ENCODE measurements at places on chromosomes 2 and 18.

GRCh38 chr2:96115631-96116423, 544 bp downstream of the ADRA2B start:
- DNase-seq, result no peak

GRCh38 chr18:68102117-68102516, 585.6 kb upstream of the DSEL start:
- no peak for DNase-seq

GRCh38 chr2:119063177-119063576, 95.4 kb downstream of the C1QL2 start:
- DNase-seq, result no peak

DNA sequence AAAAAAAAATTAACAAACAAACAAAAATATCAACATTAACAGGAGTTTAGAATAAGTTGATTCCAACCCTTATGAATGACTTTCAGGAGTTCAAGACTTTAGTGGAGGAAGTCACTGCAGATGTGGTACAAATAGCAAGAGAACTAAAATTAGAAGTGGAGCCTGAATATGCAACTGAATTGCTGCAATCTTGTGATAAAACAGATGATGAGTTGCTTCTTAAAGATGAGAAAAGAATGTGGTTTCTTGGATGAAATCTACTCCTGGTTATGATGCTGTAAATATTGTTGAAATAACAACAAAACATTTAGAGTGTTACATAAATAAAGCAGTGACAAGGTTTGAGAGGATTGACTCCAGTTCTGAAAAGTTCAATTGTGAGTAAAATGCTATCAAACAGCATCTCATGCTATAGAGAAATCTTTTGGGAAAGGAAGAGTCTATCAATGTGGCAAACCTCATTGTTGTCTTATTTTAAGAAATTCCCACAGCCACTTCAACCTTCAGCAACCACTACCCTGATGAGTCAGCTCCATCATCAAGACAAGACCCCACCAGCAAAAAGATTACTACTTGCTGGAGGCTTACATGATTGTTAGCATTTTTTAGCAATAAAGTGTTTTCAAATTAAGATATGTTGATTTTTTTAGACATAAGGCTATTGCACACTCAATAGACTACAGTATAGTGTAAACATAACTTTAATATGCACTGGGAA, 42.7 kb upstream of the TAF4B start:
- no peak for DNase-seq

GRCh38 chr18:9869715-9870430, 15.9 kb upstream of the TXNDC2 start:
- peak; percentile 53 for DNase-seq

DNA sequence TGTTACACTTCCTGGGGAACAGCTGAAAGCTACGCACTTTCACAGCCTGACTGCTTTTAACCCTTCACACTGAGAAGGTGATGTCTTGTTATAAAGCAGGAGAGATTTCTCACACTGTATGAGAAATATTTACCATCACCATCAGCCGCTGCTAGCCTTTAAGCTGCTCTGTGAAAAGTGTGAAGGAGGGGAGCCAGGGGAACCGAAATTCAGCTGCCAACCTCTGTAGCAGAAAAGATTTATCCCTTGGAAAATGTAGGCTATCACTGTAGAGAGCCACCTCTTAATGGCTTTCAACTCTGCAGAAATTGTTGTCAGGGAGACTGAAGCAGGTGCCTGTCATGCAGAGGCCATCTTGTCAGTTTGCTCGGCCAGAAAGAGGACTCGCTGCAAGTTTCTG, 145.3 kb downstream of the SP3 start:
- DNase-seq, result no peak

- DNase-seq, result no peak
These were observed 72.5 kb upstream of the RMDN2 start for GRCh38 chr2:37852585-37853014.

- no peak for DNase-seq
These were observed 264.5 kb downstream of the CNTNAP5 start for GRCh38 chr2:124289615-124290014.

DNA sequence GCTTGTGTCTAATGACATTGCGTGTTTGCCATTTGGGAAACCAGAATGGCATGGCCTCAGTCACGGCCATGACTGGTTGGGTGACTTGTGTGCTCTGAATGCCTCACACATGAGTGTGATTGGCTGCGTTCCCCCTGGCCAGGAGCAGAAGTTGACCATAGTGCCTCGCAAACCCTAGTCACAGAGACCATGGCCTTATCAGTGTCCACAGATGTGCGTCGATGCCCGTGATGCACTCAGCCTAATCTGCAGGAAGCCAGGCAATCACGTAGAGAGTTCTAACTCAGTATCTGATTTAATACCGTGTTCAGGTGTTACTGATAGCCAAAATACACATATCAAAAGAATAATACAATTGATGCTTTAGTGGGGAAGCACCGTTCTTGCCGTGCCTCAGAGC, 64.0 kb downstream of the BOLA3 start:
- no peak for DNase-seq

GRCh38 chr2:219386532-219387280, 1.0 kb downstream of the DNPEP start:
- DNase-seq, result no peak

- no peak for DNase-seq
These were observed 713 bp downstream of the WBP1 start for GRCh38 chr2:74458938-74459363.

GRCh38 chr2:69272803-69273471, 114.1 kb downstream of the GFPT1 start:
- no peak for DNase-seq

- no peak for DNase-seq
These were observed 297.6 kb upstream of the NRXN1 start for GRCh38 chr2:51329512-51329911.

DNA sequence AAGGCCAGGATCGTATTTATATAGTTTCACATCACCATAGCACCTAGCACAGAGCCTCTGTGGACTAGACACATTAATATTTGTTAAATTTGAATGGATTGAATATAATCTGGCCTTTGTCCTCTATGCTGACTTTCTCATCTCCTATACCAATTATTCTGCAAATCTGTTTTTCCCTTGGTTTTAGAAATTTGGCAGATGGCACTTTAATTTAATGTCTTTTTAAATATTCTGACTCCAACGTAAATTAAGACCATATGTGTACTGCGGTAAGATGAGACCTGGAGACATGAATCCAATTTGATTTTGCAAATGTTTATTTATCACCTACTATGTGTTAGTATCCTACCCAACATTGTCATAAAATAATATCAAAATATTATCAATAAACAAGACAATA, 1281.9 kb upstream of the PIK3C3 start:
- DNase-seq, result no peak

GRCh38 chr2:38933653-38934052, 44.0 kb downstream of the ARHGEF33 start:
- DNase-seq, result no peak

DNA sequence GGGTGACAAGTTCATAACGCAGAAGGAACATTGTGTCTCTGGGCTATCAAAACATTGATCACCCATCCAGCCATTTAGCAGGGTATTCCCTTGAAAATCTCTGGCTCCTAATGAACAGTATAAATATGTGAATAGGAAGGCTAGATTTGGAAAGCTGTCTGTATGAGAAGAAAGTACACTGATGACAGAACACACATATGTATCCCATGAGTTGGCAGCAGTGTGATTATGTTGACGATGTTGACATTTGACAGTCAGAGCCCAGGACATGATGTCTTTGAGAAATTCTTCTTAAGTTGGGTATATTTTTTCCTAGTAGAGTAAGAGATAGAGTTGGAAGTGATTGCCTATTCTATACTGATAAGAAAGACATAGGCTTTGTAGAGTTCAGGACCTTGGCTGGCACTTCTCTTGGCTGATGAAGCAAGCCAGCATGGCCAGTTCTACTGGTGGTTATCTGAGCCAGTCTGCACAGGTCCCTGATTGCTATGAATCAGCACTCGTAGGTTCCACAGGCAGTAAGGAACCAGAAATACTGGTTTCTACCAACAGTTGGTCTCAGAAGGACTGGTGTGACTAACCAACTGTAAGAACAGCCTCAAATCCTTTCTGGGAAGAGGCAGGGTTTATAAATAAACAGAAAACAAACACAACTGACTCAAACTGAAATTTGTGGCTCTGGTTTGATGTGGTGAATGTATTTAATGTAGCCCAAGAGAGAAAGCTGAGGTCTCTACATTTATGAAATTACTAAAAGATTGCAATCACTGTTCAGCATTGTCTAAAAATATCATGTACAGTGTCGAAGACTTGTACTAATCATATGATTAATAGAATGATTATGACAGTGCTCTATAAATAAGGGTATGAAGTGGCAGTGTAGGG, 43.9 kb upstream of the RAPH1 start:
- DNase-seq, result peak; percentile 43

GRCh38 chr2:178225006-178225805, 30.9 kb downstream of the OSBPL6 start:
- DNase-seq, result no peak

DNA sequence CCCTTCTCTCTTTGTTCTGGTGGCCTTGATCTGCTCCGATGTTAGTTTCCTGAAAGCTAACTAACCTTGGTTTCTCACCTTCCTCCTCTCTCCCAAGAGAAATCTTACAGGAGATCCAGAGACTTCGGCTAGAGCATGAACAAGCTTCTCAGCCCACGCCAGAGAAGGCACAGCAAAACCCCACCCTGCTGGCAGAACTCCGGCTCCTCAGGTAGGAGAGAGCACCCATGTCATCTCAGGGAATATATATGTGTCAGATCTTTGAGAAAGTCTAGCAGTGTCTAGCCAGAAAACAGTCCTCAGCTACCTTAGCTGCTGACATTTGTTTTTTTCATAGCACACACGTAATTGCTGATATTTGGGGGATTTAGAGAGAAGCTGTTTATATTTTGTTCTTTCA, 148.1 kb downstream of the DTNA start:
- no peak for DNase-seq

DNA sequence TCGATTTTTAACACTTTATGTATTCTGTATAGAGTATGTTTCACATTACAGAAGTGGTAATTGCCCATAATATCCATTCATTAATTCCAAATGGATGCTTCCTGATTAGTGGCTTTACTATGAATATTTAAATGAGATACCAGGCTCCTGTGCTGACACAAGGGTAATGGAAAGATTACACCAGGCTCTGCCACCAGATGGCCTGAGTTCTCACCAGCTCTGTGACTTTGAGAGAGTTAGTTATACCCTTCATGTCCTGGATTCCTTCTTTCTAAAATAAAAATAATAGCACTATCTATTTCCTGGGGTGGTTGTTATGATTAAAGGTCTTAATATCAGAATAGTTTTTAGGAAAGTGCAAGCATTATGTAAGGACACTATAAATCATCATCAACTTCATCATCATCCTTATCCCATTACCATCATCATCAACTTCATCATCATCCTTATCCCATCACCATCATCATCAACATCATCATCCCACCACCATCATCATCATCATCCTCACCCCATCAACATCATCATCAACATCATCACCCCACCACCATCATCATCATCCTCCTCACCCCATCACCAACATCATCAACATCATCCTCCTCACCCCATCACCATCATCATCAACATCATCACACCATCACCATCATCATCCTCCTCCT, 151.8 kb downstream of the DNER start:
- no peak for DNase-seq

DNA sequence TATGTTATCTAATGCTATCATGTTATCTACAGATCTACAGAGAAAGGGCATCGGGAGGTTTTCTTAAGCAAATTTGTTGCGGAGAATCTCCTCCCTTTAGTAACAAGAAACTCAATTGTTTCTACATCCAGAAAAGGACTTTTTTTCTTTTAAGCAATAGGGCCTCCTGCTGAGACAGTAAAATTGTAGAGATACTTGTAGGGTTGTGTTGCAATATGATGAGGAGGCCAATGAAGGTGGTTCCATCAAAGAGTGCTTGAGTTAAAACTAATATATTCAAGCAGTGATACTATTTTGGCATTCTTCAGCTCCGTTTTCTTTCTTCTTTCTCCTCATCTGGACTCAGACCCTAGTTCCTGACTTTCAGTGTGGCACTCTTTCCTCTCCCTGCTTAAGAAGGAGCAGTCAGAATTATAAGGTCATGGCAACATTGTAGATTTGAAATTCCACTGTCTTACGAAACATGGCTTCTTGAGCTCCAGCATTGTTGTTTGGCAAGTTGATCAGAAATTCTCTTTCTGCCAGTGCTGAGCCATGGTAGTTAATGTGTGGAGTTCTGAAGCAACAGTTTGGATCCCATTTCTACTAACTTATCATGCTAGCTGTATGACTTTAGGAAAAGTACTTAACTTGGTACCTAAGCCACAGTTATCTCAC, 202.0 kb upstream of the SLC14A2 start:
- DNase-seq, result no peak

GRCh38 chr2:9423922-9424272, 443 bp downstream of the CPSF3 start:
- DNase-seq, result peak; percentile 35

DNA sequence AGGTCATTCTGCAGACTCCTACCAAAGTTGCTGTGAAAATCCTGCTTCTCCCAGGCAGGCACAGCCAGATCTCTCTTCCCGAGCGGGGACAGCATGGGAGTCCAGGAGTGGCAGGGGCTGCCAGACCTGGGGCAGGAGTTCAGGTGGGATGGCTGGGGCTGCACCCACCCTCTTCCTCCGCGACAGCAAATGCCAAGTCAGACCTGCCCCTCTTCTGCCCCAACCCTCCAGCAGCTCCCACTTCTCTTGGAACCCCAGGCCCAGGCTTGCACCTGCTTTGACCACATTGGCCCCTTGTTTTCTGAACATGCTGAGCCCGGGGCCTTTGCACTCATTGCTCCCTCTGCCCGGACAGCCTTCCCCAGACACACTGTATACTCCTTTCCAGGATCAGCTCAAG, 288.2 kb upstream of the HS6ST1 start:
- DNase-seq, result no peak

- no peak for DNase-seq
These were observed 24.2 kb upstream of the BZW1 start for GRCh38 chr2:200787351-200788120.

DNA sequence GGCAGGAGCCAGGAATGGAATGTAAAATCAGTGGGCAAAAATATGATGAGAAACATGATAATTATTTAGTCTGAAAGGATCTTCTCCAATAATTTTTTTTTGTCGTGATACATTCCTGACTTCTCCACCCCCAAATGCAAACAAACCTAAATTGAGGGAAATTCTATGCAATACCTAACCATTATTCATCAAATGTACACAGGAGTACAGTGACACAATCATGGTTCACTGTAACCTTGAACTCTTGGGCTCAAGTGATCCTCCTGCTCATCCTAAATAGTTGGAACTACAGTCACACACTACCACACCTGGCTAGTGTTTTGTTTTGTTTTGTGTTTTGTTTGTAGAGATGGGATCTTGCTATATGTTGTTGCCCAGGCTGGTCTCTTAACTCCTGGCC, 46.5 kb downstream of the RAB10 start:
- DNase-seq, result no peak

GRCh38 chr2:191304939-191305875, 60.0 kb downstream of the MYO1B start:
- no peak for DNase-seq

GRCh38 chr2:28137221-28137620, 246.7 kb downstream of the BABAM2 start:
- no peak for DNase-seq

Measured in GM13977 (cell line).